Suppressor macrophage treated with lipopolysaccharide for 4 hours (primary cell): ENCODE measurements at places on chromosomes 5 and 9.

DNA sequence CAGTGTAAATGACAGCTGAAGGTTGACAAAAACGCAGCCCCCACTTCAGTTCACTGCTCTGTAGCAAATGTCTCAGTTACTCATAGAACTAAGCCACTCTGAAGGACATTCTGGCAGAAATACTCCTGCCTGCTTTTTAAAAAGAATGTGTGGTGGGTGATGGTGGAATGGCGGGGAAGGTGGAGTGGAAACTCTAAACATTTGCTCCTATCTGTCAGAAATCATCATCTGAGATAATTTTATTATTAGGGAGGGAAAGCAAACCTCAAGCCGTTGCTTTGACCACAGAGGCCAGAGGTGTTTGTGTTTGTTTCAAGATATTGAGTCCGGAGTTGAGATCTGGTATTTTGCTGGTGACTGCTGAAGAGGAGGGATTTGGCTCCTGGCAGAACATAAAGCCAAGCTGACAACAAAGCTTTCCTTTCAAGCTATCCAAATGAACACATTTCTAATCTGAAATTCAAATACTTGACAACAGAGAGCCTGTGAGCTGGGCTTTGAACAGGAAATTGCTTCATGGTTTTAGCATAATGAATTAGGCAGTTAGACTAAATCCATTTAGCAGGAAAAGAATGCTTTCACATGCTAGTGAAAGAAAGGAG, 362.7 kb downstream of the CSNK1G3 start:
- no peak for DNase-seq

- DNase-seq: no peak
Observed at GRCh38 chr9:8800196-8800595, 1000.6 kb upstream of the DMAC1 start.

GRCh38 chr9:111948951-111949350, 52.3 kb downstream of the UGCG start:
- peak; percentile 58 for DNase-seq

- DNase-seq: no peak
Observed at GRCh38 chr9:84297162-84297821, 43.3 kb downstream of the SLC28A3 start.

DNA sequence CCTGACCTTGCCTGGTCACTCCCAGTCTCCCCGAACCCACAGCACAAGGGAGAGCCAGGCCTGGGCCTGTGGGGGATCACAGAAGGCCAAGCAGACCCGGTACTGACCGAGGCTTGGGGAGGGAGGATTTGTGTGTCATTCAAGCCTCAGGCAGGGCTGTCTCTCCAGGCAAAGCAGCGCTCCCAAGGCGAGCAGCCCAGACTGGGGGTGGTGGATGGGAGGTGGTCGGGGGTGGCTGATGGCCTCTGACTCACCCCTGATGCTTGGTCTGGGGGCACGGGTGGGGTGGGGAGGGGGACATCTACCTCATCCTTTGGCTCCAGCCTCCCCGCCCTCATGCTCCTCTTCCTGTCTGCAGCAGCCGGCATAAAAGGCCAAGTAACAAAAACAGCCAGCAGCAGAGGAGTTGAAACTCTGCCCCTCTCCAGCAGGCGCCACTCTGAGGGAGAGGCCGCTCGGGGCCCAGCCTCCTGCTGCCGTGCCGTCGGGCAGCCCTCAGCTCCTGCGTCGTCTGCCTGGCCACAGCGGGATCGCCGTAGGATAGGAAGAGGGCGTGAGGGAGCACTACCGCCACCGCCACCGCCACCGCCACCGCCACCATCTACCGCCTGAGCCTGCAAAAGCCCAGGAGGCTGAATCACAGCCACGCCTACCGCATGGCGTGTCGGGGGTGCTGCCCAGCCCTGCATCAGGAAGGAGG, 166.0 kb downstream of the OLFM1 start:
- no peak for DNase-seq
